NCI-H526 (cell line): ENCODE measurements at places on chromosomes 13 and 19.

- peak; percentile 73 for DNase-seq
Measured at GRCh38 chr13:61415058-61415721, 459 bp downstream of the PCDH20 start.

- no peak for DNase-seq
Measured at GRCh38 chr13:75587679-75588078, 38.1 kb downstream of the UCHL3 start.

DNA sequence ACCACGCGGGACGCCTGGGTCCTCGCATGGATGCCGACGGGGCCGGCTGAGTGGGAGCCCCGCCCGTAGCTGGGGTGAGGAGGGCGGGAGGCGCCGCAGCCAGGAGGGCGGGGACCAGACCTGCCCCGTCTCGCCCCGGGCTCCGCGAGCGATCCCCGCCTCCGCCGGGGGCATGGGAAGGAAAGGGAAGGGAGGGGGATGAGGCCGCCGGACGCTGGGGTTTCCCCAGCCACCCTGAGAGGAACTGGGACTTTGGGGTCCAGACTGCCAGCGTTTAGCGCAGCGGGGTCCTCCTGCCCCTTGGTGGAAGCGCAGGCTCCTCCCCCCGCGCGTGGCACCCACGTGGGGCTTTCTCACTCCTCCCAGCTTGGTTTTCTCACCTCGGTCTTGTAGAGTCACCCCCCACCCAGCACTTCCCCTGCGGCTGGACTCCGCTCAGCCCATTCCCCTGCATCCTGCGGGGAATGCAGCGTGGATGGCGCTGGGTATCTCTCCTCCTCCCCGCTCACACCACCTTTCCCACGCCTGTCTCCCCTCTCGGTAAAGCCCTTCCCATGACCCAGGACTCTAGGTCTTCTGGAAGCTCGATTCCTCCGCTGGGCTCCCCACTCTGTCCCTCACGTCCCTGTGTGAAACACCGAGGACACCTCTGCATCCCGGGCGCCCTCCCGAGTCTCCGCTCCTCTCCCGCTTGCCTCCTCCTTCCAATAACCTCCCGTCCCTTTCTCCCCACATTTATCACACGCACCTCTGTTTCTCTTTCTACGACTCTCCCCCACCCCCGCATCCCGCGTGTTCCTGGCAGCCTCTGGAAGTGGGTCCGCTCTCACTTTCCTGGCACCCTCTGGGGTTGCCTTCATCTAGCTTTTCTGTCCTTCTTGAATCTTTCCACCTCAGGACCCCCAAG, 2.1 kb downstream of the TGFB1 start:
- DNase-seq = no peak

DNA sequence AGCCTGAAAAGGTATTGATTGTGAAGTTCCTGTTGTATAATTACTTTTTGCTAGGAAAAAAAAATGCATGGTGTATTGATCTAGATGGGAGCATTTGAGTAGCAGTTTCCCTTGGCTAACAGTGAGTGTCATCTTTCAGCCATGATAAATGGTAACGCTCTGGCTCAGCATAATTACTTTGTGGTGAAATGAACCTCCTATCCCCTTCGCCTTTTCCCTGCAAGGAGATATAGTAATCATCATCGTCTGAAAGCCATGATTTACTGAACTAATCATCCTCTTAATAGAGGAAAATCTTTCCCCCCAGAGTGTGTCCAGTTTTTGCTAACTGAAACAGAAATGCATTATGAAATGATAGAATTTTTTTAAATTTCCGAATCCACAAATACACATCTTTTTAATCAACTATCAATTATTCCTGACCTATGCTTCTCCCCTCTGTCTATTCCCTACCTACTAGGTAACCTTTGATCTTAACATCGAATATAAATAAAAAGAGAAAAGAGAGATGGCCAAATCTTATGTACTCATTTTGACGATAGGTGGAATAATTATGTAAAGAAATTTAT, 88.7 kb downstream of the MAB21L1 start:
- DNase-seq = no peak

GRCh38 chr13:33265133-33265532, 20.4 kb downstream of the STARD13 start:
- DNase-seq = no peak
